Activated CD4-positive, alpha-beta T cell treated with anti-CD3 and anti-CD28 coated beads, Interleukin-2, amount 50 U/mL, for 4 hours (primary cell): ENCODE measurements at places on chromosomes 16 and 17.

DNA sequence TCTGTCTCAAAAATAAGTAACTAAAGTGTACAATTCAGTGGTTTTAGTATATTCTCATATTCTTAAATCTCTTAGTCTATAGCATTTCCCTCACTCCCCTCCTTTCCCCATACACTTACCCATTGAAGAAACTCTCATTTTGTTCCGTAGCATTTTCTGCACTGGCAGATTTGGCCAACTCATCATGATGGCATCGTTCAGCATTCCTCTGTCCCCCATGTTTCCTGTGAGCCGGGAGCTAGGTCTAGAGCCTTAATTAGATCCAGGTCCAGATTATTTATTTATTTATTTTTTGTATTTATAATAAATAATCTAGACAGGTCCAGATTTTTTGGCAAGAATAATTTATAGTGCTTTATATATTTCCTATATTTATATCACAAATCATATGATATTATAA is 31.0 kb downstream of the HEATR3 start:
- DNase-seq, result no peak

GRCh38 chr16:10868596-10869469 is 8.2 kb upstream of the CIITA start:
- no peak for DNase-seq

DNA sequence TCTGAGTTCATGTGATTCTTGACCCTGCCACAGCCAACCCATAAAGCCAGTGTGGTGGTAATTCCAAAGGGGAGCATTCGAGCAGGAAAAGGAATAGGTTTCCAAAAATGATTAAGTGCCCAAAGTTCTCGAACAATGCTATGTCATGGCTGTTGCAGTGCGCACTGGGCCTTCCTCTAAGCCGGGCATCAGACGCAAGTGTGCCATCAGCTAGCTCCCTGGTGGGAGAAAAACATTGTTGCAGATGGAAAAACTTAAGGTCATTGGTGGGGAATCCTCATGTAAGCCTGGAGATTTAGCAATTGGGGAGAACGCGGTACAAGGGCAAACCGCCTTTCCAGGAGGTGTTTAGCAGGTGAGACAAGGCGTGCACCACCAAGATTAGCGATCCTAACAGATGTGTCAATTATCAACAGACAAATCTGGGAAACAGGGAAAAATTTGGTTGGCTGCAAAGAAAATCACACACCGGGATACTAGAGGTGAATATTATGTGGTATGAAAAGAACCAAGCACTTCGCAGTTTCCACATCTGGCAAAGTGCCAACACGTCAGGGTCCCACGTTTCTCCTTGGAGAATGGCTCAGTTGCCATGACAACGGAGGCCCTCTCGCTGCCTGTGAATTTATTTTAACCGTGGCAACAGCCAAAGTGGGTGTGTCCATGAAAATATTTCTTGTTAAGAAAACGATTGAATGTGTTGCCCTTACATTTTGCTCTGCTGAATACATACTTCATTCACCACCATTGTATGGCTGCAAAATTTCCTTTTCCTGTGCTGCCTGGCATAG is 118.5 kb upstream of the CACNG5 start:
- no peak for DNase-seq

DNA sequence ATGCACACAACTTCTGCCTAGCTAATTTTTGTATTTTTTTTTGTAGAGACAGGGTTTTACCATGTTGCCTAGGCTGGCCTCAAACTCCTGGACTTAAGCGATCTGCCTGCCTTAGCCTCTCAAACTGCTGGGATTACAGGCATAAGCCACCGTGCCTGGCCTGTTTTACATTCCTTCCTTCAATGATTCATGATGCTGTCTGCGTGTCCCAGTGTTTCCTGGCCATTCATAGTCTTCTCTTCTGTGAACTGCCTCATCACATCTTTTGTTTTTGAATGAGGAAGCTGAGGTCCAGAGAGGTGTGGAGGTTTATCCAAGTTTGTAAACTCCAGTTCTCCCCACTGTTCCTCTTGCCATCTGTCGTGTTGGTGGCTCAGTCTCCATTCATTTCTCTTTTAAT is 64.5 kb upstream of the MED9 start:
- no peak for DNase-seq
